ENCODE measurements at places on chromosomes 2 and 18. TPM values are rescaled to one million over a fixed set of nuclear protein-coding genes. Genes with fewer than 3 reads are reported as not detected.

ABCB11 gene
- total RNA-seq = 18.4 TPM

DPP10 gene
- 0.33 TPM for total RNA-seq

- no peak overlapping the region for H3K4me3 ChIP-seq
- H3K4me1 ChIP-seq = peaks cover 11% of the 10 kb centered on the region
- H3K27ac ChIP-seq = peak overlapping the region; percentile 88
- H3K36me3 ChIP-seq = no peaks in the 10 kb centered on the region
- H3K27me3 ChIP-seq = no peaks in the 10 kb centered on the region
Observed at GRCh38 chr2:43343573-43344304, 117.3 kb upstream of the ZFP36L2 start.

DNA sequence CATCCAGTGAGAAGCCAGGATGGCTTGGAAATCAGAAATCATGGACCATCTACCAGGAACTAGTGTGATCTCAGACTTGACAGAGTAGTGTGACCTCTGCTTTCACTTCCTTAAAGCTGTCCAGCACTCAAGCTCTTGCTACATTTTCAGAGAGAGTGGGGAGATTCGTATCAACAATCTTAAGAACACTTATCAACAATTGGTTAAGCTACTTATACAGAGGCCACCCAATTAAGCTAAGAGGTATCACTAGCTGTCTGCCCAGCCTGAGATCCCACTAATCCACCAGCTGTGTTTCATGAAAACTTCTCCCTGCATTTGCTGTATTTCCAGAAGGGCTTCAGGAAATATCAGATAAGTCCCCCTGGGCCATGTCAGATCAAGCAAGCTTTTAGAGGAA, 4.2 kb downstream of the RPRM start:
- H3K27ac ChIP-seq = no peak overlapping the region
- no peaks in the 10 kb centered on the region for H3K27me3 ChIP-seq
- no peak overlapping the region for H3K4me3 ChIP-seq
- H3K36me3 ChIP-seq = no peaks in the 10 kb centered on the region
- no peaks in the 10 kb centered on the region for H3K4me1 ChIP-seq

GRCh38 chr2:239149501-239149900, 251.3 kb downstream of the HDAC4 start:
- H3K27me3 ChIP-seq = no peaks in the 10 kb centered on the region
- no peaks in the 10 kb centered on the region for H3K36me3 ChIP-seq
- H3K4me3 ChIP-seq = no peak overlapping the region

DNA sequence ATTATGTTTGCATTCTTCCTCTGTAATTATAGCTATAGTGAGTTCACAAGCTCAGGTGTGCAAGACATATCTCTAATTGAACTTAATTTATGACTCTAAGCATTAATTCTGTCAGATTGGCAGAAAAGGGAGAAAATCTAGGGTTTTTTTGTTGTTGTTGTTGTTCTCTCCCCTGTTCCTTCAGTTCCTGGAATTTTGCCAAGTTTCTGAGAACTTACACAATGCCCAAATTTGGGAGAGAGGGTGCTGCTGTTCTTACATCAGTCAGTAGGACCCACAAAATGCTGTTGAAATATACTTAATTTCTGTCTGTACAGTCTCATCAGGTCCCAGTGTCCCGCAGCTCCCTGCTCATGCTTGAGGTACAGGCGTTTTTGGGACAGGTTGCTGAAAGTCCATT, 221.8 kb upstream of the RBMS1 start:
- H3K4me1 ChIP-seq = no peaks in the 10 kb centered on the region
- DNase-seq = no peak
- H3K27ac ChIP-seq = no peak overlapping the region
- no peaks in the 10 kb centered on the region for H3K27me3 ChIP-seq

GRCh38 chr2:197969391-197969893, 165.0 kb downstream of the PLCL1 start:
- no peaks in the 10 kb centered on the region for H3K36me3 ChIP-seq
- no peak overlapping the region for H3K4me3 ChIP-seq
- H3K27ac ChIP-seq = no peak overlapping the region
- H3K4me1 ChIP-seq = no peaks in the 10 kb centered on the region
- no peaks in the 10 kb centered on the region for H3K27me3 ChIP-seq

DNA sequence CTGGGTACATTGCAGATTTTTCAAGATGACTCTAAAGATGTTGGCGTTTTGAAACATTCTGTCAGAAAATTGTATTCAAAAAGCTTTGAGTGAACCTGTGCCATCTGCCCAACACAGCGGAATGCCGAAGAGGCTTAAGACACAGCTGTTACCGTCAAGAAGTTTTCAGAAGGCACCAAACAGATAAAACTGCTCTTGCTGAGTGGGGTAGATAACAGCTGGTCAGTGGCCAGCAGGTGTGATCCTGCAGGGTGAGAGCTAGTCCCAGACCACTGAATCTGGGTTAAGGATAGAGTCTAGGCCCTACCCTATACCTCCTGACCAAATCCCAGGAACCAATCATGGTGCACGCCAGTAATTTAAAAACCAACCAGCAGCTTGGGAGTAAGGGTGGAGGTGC, 60.5 kb upstream of the B3GNT7 start:
- H3K4me1 ChIP-seq = no peaks in the 10 kb centered on the region
- no peak overlapping the region for H3K4me3 ChIP-seq
- no peak overlapping the region for H3K27ac ChIP-seq
- no peak for DNase-seq

GRCh38 chr2:88811233-88811632, 119.8 kb downstream of the RPIA start:
- H3K36me3 ChIP-seq = no peaks in the 10 kb centered on the region
- no peaks in the 10 kb centered on the region for H3K27me3 ChIP-seq
- no peak overlapping the region for H3K27ac ChIP-seq
- no peaks in the 10 kb centered on the region for H3K4me1 ChIP-seq
- H3K4me3 ChIP-seq = no peak overlapping the region

DNA sequence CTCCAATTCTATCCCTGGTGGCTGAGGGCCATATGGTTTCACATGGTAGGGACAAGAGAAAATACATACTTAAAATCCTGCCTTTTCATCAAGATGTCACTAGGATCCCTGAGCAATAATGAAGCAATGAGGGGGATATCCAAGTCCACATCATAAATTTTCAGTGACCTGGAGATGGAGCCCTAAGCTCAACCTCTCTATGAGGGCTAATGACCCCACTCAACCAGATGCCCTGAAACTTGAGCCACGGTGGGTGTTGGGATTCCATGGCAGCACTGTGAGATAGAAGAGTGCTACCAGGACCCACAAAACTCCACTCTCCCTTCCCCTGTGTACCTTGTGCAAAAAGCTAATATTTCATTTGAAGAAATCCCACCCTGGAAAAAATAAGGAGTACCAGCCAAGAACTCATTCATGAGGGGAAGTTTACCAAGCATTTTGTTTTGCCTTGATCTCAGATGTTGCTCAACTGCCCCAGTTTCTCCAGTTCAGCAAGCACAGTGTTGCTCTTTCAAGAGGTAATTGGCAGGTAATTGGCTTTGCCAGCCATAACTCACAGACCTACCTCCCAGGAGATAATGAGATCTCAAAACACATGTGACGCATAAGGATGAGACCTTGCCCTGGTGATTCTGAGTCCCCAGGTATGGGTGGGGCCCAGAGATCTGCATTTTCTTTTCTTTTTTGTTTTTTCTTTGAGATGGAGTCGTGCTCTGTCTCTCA, 51.0 kb upstream of the TTC39C start:
- no peaks in the 10 kb centered on the region for H3K36me3 ChIP-seq
- no peak overlapping the region for H3K4me3 ChIP-seq
- H3K27ac ChIP-seq = no peak overlapping the region
- no peak for DNase-seq
- H3K4me1 ChIP-seq = peaks cover 3% of the 10 kb centered on the region

DNA sequence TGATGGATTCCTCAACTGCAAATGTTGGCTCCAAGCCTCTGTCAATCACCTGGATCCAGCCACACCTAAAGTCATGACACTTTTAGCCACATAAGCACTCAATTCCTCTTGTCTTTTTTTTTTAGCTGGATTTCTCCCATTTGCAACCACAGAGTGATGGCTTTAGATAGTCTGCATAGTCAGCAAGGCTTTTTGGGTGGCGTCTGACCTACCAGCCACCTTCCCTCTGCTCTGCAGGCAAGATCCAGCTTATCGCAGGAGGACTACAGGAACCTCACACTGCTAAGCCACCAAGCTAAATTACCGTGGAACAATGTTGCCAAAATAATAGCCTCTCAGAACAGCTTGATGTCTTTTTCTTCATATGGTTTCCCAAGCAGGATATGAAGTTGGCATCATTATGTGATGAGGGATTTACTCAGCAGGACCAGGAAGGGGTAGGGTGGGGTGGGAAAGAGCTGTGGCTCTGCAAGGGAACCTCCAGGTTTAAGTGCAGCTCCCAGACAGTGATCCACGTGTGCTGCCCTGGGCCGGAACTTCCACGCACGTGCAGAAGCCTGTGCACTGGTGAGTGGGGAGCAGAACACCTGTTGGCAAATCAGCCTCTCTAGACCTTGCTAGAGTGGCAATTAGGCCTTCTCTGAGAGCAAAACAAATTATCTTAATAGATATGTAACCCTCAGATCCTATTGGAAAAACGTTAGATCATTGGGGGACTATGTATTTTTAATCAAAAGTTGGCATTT, 170.6 kb upstream of the NCK2 start:
- H3K4me1 ChIP-seq = no peaks in the 10 kb centered on the region
- no peak overlapping the region for H3K4me3 ChIP-seq
- DNase-seq = no peak
- H3K27ac ChIP-seq = no peak overlapping the region
- H3K36me3 ChIP-seq = no peaks in the 10 kb centered on the region

TSPYL6 gene
- total RNA-seq = not detected

- H3K27me3 ChIP-seq = no peaks in the 10 kb centered on the region
- DNase-seq = peak; percentile 20
- H3K4me1 ChIP-seq = no peaks in the 10 kb centered on the region
- H3K27ac ChIP-seq = no peak overlapping the region
- H3K4me3 ChIP-seq = no peak overlapping the region
- no peaks in the 10 kb centered on the region for H3K36me3 ChIP-seq
Observed at GRCh38 chr2:124193706-124194105, 168.6 kb downstream of the CNTNAP5 start.

GRCh38 chr18:60754413-60755009, 381.9 kb upstream of the MC4R start:
- DNase-seq = no peak
- H3K4me1 ChIP-seq = no peaks in the 10 kb centered on the region
- H3K36me3 ChIP-seq = no peaks in the 10 kb centered on the region
- H3K4me3 ChIP-seq = no peak overlapping the region

GRCh38 chr2:9832586-9832985, 10.7 kb upstream of the TAF1B start:
- H3K36me3 ChIP-seq = no peaks in the 10 kb centered on the region
- H3K4me3 ChIP-seq = no peak overlapping the region
- peaks cover 4% of the 10 kb centered on the region for H3K4me1 ChIP-seq

- DNase-seq = no peak
- H3K27me3 ChIP-seq = no peaks in the 10 kb centered on the region
- no peaks in the 10 kb centered on the region for H3K36me3 ChIP-seq
Observed at GRCh38 chr18:80232710-80233109, 14.6 kb downstream of the PARD6G start.

DNA sequence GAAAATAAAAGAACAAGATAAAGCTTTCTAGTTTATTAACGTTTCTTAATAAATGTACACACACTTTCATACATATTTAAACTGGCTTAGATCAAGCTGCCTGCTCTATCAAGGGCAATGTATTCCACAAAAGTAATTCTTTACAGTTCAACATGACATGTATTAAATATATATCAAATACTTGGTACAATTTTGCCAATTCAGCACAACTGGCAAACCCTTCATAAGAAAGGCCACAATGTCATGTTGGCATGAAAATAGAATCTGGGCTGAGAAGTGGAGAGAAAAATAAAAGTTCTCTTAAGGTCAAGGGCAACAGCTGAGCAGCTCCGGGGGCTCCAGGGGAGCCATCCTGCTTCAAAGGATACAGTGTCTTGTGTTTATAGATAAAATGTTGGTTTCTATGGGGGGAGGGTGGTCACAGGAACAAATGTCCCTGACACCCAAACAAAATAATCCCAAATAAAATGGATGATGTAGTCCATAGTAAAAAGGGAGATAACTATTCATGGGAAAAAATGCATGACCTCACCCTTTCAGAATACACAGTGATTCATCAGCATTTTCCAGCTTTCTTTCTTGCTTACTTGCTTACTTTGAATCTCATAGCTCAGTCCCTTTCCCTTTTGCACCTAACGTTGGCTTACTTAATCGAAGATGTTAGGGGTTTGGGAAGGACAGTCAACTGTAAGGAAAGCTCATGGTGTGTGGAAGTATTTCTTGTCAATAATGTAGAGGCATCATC, 494.9 kb downstream of the NYAP2 start:
- no peaks in the 10 kb centered on the region for H3K36me3 ChIP-seq
- no peaks in the 10 kb centered on the region for H3K27me3 ChIP-seq
- no peaks in the 10 kb centered on the region for H3K4me1 ChIP-seq
- H3K27ac ChIP-seq = no peak overlapping the region

DNA sequence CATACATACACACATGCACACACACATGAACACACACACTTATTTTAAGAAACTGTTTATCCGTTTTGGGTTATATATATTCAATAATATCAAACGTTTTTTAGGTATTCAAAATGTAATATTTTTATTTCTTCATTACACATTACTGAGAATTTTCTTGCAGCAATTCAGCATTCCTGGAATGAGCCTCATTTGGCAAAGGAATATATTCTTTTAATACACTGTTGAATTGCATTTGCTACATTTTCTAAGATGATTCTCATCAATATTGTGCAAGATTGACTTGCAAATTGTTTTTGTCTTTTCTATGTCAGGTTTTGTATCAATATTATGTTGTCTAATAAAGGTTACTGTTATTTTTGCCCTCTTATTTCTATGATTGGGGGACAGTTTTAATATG, 276.1 kb upstream of the CYP26B1 start:
- no peaks in the 10 kb centered on the region for H3K36me3 ChIP-seq
- H3K27me3 ChIP-seq = no peaks in the 10 kb centered on the region

DNA sequence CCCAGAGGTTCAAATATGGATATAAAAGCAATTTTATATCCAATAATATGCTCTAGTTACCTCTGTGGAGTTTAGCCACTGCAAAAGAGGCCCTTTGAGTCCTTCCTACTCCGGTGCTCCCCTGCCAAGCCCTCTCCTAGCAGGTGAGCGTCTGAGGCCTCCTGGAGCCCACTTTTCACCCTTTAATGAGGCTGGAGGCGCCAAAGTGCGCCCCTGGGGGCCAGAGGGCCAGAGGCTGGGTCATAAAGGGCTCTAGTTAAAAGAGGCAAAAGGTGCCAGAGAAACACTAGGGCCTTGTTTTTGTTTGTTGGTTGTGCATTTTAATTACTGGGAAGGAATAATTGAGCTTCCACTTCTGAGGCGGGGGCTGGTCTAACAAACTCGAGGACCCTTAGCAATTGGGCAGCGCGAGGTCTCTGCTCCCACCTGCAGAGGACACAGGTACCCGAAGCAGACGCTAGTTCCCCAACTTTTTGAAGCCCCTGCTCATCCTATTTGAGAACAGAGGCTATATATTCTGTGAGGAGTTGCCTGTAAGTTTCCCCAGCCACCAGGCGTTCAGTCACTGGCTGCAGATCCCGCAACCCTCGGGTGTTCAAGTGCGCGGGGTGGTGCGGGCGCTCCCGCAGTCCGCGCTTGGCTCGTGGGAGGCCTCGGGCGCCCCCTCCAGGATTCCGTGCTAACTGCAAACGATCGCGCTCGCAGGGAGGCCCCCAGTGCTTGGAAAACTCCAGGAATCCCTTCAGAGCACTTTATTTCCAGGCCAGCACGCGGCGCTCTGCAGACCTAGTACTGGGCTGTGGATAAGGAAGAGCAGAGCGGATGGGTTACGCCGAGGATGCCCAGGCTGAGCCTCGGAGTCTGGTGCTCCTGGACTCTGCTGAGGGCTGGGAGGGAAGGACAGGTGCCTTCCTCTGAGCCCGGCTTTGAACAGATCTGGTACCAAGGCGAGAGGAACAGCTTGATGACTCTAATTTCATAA, 14.1 kb downstream of the MSGN1 start:
- H3K4me3 ChIP-seq = peak overlapping the region; percentile 6
- H3K27ac ChIP-seq = no peak overlapping the region
- H3K36me3 ChIP-seq = no peaks in the 10 kb centered on the region
- DNase-seq = peak; percentile 24
- no peaks in the 10 kb centered on the region for H3K27me3 ChIP-seq

Measured in breast epithelium (tissue), 4 donors.